SW 1271 (cell line): ENCODE measurements at places on chromosomes 2 and 18.

GRCh38 chr18:37662099-37662498, 96.5 kb upstream of the CELF4 start:
- DNase-seq = no peak

DNA sequence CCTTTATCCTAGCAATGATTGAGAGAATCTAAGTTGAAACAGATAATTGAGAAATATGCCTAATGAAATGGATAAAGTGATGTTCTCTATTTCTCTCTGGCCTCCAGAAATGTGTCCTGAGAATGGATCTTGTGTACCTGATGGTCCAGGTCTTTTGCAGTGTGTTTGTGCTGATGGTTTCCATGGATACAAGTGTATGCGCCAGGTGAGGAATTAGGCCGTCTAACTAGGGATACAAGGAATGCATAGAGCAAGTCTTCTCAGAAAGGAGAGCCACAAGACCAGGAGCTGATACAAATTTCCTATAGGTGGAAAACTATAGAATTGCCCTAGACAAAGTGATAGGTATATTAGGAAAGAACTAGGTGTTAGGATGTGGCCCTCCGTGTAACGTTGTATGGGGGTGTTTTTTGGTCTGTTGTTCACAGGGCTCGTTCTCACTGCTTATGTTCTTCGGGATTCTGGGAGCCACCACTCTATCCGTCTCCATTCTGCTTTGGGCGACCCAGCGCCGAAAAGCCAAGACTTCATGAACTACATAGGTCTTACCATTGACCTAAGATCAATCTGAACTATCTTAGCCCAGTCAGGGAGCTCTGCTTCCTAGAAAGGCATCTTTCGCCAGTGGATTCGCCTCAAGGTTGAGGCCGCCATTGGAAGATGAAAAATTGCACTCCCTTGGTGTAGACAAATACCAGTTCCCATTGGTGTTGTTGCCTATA, 592 bp upstream of the CAD start:
- no peak for DNase-seq

DNA sequence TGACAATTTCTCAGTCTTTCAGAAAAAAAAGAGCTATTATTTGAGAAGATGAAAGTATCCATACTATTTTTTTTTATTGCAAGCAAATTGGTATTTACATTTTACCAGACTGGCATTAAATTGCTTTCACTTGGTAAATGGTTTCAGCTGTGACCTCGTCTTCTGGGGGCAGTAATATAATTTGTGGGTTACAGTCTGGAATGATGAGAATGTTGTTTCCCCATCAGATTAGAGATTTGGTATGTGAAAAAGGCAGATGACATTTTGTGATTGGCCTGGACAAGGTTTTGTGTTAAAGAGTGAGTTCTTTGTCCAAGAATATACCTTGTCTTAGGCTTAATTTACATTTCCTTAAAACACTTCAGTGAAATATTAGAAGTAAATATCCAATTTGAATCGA, 390.1 kb upstream of the ST6GAL2 start:
- no peak for DNase-seq

DNA sequence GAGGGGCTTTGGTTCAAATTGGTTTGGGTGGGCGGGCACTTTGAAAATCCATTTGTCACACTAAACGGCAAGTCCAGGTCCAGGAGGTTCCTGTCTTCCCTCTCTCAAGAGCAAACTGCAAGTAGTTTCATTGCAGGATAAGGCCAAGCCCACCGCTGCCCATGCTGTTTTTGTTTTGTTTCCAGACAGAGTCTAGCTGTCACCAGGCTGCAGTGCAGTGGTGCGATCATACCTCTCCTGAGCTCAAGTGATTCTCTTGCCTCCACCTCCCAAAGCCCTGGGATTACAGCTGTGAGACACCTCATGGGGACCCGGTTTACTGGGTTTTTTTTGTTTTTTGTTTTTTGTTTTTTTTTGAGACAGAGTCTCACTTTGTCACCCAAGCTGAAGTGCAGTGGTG, 1.8 kb upstream of the CYBRD1 start:
- DNase-seq = no peak

DNA sequence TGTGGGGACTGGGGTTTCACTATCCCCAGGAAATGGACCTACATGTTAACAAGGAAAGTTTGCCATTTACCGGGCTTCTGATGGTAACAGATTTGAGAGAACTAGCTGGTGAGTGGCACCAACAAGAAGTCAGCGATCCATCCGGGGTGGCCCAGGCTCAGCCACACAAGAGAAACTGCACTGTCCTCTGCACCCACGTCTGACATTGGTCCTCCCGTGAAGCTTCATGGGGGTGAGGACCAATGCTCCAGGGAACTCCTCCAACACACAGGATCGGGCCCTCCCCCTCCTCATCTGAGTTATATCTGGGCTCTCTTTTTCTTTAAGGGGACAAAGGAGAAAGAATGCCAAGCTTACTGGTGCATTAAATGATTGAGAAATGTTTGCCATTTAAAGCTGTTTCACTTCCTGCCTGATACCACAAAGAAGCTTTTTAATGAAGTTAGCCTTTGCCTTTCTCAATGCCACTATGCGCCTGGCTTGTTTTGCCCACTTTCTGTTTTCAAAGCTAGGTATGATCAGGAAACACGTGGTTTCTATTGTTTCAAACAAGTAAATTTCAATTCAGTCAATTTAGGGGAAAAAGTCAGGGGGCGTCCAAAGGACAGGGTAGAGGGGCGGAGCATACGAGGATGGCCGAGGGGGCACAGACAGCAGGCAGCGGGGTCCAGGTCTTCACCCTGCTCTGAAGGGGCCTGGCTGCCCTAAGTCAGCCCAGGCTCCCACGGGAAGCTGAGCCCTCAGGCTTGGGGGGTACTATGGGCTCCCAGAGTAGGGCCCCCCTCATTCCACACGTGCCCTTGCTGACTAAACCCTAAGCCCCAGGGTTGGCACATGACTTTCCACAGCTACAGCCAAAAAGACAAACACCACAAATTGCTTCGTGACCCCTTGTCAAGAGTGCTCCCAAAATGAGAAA, 204.0 kb upstream of the ID2 start:
- DNase-seq = no peak

DNA sequence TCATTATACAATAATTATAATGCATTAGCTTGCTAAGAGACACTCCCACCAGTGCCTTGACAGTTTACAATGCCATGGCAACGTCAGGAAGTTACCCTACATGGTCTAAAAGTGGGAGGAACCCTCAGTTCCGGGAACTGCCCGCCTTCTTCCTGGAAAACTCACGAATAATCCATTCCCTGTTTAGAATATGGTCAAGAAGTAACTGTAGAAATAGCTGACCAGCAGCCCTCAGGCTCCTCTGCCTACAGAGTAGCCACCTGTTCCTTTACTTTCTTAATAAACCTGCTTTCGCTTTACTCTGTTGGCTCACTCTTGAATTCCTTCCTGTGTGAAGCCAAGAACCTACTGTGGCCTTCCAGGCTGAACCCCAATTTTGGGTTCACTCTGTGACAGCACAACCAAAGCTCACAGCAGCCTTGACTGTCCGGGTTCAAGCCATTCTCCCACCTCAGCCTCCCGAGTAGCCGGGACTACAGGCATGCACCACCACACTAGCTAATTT, 20.0 kb upstream of the PTPN2 start:
- no peak for DNase-seq

GRCh38 chr18:23232331-23232730, 97.0 kb downstream of the CABLES1 start:
- DNase-seq = no peak

- DNase-seq = no peak
These were observed 59.3 kb downstream of the MYL12B start for GRCh38 chr18:3321133-3321812.
